ENCODE measurements at places on chromosomes 5 and 9.

GRCh38 chr9:127754099-127755060, 19.3 kb upstream of the TOR2A start:
- DNase-seq, result peak; percentile 37

GRCh38 chr5:111495159-111495558, 17.2 kb downstream of the STARD4 start:
- DNase-seq, result no peak

GRCh38 chr5:16787278-16787677, 148.8 kb downstream of the MYO10 start:
- DNase-seq, result peak; percentile 40

GRCh38 chr5:19928562-19929421, 59.2 kb downstream of the CDH18 start:
- DNase-seq, result peak; percentile 86

- no peak for DNase-seq
Observed at GRCh38 chr9:89664896-89665329, 60.1 kb downstream of the GADD45G start.

GRCh38 chr9:34413231-34413852, 36.6 kb upstream of the MYORG start:
- DNase-seq, result peak; percentile 63

DNA sequence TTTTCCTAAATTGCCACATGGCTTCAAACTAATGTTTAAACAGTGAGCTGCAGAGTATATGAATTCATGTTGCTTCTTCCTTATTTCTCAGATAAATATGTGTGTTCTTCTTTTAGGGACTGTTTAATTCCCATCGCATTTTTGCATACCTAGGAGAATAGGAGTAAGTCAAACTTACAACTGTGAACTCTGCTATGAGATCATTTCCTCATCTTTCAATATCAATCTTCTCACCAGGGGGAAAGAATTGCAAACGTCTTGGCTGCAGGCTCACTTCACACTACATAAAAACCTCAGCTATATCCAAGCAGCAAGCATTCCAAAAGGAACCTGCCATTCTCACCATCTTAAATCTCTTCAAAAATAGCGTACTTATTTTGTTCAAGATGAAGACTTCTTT, 271.0 kb downstream of the DNAH5 start:
- no peak for DNase-seq

DNA sequence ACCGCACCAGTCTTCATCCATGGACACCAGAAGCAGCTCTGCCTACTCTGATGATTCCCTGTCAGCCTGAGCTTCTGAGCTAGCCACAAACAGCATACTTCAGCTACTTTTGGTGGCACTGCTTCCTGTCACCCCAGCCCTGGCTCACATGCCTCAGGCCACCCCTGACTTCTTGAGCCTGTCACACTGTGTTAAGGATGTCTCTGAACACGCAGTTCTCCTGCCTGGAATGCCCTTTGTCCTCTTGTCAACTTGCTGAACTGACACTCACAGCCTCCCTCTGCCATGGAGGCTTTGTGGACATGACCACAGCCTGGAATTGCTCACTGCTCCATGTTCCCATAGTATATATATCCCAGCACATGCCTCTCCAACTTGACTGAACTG, 7.2 kb downstream of the MACROH2A1 start:
- DNase-seq, result peak; percentile 81

DNA sequence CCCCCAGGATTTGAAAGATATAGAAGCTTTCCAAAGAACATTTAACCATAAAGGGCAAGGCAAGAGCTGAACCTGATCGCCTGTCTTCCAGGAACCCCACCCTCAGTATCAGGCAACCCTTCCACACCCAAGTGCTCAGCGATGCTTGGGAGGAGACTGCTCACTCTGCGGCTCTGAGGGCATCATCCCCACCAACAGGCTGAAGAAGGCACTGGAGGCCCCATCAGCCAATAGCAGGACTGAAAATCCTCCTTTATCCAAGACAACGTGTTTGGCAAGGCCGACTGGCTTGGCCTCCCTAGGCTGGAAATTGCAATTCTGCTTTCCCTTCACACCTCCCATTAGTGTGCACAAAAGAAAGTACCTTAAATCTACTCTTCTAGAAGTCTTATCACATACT, 1.4 kb upstream of the PPP2CA start:
- DNase-seq, result no peak

GRCh38 chr5:67222243-67223025, 25.8 kb upstream of the CD180 start:
- no peak for DNase-seq

DNA sequence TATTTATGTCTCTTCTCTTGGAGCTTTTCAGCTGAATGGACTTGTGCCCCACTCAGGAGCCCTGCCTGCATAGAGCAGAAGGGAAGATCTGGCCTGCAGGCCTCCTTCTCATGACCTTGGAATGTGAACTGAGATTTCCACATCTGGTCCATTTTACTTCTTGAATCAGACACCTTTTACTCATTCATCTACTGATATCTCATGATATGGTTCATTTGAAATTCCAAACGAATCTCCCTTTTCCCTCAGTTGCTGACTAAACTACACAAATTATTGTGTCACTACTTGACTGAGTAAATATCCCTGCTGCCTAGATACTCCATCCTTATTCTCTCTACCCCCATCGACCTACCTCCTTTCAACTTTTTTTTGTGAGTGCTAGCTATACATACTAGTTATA, 138.7 kb downstream of the PLCXD3 start:
- DNase-seq, result peak; percentile 84

DNA sequence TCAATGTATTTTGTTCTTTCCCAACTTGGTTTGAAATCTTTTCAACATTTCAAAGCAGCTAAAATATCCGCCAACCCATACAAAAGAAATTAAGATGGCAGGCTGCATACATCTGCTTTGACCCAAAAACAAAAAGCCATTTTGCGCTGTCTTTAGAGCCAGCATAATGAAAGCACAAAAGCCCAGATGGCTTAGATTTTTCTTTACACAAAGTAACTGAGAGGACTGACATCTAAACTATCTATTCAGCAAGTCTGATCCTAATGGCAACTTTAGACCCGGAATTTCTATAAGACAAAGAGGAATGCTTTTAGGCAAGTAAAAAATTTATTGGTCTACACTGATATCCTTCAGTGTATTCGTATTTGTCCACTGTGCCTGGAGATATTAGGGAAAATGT, 86.3 kb downstream of the MYO10 start:
- no peak for DNase-seq

DNA sequence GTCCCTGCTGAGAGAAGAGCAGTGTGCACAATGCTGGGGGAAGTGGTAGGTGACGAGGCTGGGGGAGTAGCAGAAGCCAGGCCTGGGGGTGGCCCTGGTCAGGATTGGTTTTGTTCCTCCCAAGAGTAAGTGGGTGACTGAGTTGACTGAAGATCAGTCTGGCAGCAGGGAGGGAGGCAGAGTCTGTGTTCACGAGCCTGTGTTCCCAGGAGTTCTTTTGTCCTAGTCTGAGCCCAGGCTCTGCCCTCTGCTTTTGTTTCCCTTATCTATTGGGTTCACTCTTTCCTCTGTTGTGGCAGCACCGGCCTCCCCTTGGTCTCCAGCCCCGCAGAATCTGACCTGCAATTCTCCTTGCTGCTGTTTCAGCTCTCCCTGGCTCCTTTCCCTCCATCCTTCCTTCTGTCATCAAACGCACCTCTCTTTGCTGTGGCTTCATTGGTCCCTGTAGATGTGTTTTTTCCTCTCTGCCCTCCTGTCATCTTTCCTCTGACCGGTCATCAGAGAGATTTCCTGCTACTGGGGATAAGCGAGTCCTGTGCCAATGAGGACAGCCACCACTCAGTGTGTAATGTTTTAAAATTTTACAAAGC, 607.4 kb downstream of the KIF4B start:
- no peak for DNase-seq

DNA sequence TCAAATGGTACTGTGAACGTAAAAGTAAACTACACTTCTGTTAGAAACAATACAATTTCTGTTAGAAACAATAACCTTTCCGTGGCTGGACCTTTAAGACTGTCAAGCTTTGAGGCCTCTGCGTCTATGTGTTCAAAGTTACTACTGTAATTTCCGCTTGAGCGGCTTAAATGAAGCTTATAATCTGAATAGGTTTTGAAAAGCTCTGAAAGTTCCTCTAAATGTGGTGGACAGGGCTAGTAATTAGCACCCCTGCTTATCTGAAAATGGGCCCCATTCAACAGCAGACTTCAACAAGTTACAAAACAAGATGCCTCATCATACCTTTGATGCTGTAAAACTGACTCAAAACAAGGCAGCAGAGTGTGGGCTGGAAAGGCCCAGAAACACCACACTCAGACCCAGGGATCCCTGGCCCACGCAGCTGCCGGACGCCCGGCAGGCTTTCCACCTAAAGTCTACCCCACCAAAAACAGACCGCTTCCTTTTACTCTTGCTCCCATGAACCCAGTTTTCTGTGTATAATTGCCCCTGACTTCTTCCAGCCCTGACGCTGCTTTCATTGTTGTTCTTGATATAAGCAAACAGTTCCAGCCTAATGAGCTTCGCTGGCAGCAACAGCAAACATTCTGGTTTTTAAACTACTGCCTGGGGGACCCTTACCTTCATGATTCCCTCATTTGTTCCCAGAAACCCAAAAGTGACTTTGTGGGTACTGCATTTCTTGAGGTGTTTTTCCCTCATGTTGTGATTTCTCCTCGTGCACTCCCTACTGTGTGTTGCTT, 66.7 kb downstream of the TLE1 start:
- DNase-seq, result no peak

GRCh38 chr5:151037561-151038411, 17.4 kb downstream of the GPX3 start:
- peak; percentile 87 for DNase-seq

Data from EH (cell line).